ENCODE measurements at places on chromosomes 6 and 20.
A peak's percentile ranks its signal among the peaks of the same experiment; 100 is the strongest.

DNA sequence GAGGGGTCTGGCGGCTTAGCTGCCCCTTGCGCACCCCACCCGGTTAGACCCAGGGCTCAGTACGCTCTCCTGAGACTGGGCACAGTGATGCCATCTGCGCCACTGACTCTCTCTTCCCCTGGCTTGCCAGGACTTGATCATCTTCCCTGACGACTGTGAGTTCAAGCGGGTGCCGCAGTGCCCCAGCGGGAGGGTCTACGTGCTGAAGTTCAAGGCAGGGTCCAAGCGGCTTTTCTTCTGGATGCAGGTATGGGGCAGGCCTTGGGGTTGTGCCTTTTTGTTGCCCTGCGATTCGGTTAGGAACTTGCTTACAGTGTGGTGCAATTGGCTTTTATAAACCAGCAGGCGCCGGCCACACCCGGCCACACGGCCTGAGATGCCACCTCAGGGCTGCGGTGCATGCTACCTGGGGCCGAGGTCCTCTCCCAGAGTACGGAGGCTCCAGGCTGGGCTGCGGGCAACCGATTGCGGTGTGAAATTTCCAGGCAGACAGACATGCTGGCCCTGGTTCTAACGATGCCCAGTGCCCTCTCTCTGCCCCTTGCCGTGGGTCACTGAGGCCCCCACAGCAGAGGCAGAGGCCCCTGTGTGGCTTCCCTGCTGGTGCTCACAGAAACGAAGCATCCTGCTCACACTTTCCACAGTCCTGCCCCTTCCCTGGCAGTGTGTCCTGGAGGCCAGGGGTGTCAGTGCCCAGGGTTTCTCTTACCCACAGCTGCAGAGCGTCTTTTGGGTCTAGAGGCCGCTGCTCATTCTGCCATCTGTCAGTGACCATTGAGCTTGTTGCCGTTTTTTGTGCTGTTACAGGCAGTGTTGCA lies 1.7 kb downstream of the ADRM1 start:
- DNase-seq = no peak

DNA sequence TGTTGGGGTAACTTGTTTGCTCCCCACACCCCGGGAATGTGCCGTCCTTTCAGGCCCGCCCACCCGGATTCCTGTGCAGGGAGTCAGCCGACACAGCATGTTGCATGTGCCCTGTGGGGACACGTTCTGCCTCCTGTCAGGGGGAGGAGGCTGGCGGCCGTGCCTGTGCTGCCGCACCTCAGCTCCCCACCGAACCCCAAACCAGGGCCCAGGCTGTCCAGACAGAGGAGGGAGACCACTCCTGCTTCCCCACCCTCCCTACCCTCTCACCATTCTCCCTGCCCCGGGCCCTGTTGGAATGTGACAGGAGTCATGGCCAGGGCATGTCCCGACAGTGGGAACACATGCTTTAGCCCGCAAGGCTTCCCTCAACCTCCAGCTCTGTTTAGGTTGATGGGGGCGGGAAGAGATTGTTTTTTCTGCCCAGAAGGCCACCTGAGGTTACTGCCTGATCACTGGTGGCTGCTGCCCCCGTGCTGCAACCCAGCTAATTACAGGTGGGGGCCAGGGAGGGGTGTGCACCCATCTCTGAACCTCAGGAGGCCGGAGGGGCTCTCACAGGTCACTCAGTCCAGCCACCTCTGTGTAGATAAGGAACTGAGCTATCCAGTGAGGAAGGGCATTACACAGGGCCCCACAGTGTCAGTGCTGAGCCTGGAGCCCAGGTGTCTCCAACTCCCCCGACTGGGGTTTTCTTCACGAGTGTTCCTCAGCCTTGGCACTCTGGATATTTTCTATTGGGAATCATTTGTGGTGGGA lies 13.6 kb downstream of the LRRC73 start:
- DNase-seq = peak; percentile 31

DNA sequence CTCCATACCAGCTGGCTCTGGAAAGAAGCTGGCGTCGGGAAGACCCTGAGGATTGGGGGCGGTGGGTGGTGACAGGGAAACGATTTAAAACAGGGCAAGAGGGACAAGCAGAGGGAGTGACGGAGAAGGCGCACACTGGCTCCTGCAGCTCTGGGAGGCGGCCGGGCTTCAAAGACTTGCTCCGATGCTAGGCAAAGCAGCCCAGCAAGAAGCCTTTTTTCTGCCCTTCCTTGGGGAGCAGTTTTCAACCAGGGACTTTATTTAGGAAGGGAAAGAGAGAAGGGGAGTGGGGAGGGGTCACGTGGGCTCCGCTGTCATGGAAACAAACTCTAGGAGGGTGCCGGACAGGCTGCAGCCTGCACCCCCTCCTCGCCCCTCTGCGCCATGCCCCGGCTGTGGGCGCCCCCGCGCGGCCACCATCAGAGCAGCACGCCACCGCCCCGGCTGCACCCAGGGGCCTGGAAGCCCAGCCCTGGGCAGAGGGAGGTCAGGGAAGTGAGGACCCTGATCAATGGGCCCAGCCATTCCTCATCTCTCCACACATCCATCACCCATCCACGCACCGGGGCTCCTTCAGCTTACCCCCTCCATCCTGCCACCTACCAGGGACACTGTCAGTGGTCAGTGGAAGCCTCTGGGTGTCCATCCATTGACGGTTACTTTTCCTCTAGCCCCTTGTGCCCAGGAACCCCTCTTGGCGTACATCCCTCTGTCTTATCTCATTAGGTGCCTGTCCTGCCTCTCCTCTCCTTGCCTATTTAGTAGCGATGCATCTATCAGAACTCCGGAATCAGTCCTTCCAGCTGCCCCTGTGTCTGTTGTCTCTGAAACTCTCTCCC lies 66.6 kb upstream of the CCDC167 start:
- DNase-seq = peak; percentile 84

- DNase-seq = no peak
Observed at GRCh38 chr6:102732898-102733297, 1339.4 kb downstream of the GRIK2 start.

GRCh38 chr20:50590348-50590664 lies 80.1 kb downstream of the PTPN1 start:
- no peak for DNase-seq

DNA sequence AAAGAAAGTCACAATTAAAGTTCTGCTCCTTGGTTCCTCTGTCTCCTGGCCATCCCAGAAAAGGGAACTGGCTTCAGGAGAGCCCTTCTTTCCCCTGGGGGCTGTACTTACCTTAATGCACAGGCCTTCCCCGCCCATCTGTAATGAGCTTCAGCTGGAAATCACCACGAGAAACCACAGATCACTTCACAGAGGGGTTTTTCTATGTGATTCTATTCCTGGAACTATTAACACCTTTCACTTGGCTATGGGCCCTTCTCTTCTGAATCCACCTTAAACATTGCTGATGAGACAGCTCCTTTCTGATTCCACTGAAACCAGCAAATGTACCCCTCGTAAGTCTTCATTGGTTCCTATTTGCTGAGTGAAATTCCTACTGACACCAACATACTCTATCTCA lies 80.7 kb downstream of the FOXF2 start:
- no peak for DNase-seq

DNA sequence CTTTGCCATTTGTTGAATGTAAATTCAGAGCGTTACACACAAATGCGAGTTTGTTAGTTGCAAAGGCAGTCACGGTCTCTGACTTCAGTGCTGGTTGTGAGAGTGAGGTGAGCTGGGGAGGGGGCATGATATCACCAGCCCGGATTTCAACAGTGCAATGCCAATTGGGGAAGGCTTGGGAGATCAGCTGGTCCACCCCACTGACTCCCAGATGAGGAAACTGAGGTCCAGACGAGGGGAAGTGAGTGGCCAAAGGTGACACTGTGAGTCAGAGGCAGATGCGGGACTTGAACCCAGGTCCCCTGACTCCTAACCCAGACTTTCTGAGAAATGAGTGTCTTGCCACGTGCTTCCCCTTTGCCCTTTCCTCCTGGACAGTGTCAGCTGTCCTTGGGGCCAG lies 62.1 kb downstream of the CEBPB start:
- DNase-seq = no peak

DNA sequence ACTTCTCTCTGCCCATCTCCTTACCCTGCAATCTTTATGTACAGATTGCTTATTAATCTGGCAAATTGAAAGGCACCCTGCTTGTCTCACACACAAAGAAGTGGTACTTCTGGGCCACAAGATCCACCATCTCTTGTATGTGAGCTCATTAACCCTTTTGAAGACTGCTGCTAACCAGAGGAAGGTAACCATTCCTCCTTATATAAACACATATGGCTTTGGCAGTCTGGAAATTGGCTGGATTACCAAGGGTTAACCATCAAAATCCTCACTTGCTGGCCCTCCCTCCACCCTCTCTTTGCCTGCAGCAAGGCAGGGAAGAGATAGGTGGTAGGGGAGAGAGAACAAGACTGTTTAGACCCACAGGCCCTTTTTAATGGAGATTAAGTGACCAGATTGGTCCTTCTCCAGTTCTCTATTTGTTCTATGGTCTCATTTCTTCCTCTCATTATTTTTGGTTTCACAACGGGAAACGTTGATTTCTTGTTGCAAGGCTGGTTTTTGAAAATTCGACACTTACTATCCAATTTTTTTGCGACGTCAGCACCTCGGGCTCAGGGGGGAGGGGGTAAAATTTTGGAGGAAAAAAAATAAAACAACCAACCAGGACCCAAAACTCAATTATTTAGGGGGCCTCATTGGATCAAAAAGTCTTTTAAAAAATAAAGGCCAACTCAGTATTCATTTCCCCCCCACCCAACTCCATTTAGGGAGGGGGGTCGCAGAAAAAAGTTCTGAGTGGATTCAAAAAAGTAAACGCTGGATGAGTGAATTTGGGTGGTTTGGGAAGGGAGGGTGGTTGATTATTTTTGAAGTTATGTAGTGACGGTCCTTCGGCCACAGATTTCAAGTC lies 859 bp downstream of the PPP1R10 start:
- DNase-seq = peak; percentile 45

GRCh38 chr6:112216662-112217551 lies 37.5 kb downstream of the LAMA4 start:
- no peak for DNase-seq

- no peak for DNase-seq
Observed at GRCh38 chr6:157845493-157846259, 22.6 kb downstream of the SNX9 start.

DNA sequence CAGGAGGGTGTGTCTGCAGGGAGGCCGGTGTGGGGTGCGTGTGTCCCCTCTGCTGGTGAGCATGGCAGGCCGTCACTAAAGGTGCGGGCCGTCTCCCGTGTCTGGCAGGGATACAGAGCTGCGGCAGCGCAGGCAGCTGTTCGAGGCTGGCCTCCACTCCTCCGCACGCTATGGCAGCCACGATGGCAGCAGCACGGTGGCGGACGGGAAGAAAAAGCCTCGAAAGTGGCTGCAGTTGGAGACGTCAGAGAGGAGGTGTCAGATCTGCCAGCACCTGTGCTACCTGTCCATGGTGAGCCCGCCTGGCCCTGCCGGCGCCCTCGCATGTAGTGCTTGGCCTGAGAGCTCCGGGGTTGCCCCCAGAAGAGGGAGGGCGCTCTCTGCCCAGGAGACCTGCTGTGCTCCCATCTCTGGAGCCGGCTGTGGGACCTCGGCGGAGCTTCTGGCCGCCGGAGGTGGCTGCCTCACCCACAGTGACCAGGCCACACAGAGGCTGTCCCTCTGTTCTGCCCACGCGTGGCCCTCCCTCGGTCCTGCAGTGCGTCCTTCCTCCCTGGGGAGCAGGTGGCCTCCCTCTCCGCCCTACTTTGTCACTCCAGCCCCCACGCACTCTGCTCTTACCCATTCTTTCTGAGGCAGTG lies 149.6 kb downstream of the DTNBP1 start:
- DNase-seq = no peak

- no peak for DNase-seq
Observed at GRCh38 chr6:34748757-34749156, 8.5 kb upstream of the SNRPC start.

- no peak for DNase-seq
Observed at GRCh38 chr20:46416421-46416820, 10.0 kb upstream of the ELMO2 start.

GRCh38 chr20:49187330-49187850 lies 744 bp downstream of the STAU1 start:
- no peak for DNase-seq

GRCh38 chr6:121697921-121698320 lies 262.5 kb downstream of the GJA1 start:
- DNase-seq = no peak

- DNase-seq = no peak
Observed at GRCh38 chr20:57383447-57384347, 7.5 kb upstream of the RBM38 start.

GRCh38 chr6:30678964-30679726 lies 6.3 kb upstream of the DHX16 start:
- DNase-seq = peak; percentile 96

DNA sequence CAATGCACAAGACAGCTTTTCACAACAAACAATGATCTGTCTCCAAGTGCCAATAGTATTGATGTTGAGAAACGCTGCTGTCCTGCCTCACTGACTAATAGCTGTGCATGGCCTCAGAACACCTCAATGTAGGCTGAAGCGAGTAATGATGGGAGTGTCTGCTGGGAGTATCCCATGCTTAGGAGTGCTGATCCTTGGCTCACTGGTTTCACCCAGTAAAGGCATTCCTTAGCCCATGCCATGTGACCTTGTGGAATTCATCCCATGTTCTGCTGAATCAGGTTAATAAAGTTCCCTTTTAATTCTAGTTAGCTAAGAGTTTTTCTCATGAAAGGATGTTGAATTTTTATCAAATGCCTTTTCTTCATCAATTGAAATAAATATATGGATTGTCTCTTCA lies 3.8 kb upstream of the WFDC12 start:
- no peak for DNase-seq

GRCh38 chr6:97133067-97133466 lies 149.9 kb downstream of the MMS22L start:
- DNase-seq = no peak

- no peak for DNase-seq
Observed at GRCh38 chr6:45430590-45431202, 53.0 kb upstream of the SUPT3H start.

- no peak for DNase-seq
Observed at GRCh38 chr20:5031206-5031557, 29.9 kb upstream of the SLC23A2 start.

DNA sequence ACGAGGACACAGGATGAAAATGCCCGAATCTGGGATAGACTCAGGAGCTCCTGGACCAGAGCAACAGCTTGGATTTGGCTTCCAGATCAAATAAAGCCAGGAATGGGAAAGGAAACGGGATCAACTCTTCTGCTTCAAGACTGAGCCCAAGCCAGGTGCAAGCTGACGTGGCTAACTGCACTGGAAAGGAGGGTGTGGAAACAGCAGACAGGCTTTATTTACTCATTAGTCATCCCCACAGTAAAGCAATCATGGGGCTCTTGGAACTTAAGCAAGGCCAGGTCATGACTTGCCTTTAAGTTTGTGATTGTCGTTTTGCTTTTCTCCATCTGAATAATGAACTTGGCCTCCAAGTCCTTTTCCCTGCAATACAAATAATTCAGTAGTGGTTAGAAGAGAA lies 45.2 kb downstream of the KIF16B start:
- no peak for DNase-seq

DNA sequence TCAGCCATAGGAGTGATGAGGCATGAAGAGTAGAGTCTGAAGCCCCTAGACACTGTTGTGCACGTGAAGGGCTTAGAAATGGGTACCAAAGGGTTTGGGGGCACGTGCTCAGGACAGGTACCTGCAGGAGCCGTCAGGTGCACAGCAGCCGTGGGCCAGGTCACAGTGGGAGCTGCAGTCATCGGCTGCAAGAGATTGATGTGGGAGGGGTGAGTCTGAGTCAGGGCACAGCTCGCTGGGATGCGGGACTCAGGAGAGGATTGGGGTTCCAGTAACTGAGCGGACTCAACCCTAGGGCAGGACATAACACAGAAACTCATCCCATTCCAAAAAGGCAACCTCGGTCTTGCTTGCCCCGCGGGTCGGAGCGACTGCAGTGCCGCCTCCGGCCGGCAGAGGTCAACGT lies 1.1 kb downstream of the DLK2 start:
- DNase-seq = peak; percentile 77

GRCh38 chr6:160347259-160348222 lies 637 bp upstream of the SLC22A3 start:
- DNase-seq = no peak
